ENCODE measurements at places on chromosomes 2 and 18.

DNA sequence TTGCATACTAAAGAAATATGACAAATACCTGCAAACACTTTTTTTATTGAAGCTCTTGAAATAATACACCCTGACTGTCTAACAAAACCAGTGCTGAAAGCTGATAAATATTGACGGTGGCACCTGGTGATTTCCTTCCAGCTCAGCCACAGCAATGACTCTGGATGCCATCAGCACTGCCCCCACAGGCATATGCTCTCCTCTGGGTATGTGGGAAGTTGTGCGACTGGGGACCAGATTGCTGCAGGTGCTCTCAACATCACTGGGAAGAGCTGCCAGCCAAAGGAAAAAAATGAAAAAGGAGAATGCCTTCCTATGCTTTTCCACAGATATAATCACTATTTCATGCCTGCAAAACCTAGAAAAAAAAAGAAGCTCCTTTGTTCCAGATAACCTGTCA, 141.5 kb downstream of the PIGN start:
- no peak for DNase-seq

- DNase-seq: no peak
Observed at GRCh38 chr2:176612736-176613135, 343.5 kb downstream of the MTX2 start.

DNA sequence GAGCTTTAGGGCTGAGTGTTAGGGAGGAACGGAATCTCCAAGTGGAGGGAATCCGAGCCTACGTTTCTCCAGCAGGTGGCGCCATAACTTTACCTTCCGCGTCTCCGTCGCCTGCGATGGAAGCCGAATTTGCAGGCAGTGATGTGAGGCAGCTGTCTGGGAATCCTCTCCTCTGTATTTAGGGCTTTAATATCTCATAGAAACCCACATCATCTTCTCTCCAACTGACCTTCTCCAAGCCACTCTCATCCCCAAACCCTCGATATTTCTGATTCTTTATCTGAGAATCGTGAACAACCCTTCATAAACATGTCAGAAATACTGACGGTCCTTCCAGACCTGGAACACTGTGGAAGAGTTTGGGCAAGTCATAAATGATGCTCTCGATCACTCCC, 27.5 kb downstream of the SIX2 start:
- peak; percentile 59 for DNase-seq

DNA sequence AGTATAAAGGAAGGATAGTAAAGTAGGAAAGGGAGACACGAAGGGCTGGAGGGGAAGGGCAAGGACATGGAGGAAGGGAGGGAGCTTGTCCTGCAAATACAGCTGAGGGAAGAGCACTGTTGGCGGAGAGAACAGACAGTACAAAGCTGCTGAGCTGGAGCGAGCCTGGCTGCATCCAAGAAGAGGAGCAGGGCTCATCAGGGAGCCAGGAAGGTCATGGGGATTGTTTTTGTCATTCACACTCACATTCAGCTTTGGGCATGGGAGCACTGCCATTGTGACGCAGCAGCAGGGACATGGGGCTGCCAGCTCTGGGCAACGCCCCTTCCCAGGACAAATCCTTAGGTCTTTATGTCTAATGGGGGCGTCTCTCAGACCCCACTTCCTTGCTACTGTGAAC, 125.1 kb downstream of the COPS8 start:
- DNase-seq: no peak

DNA sequence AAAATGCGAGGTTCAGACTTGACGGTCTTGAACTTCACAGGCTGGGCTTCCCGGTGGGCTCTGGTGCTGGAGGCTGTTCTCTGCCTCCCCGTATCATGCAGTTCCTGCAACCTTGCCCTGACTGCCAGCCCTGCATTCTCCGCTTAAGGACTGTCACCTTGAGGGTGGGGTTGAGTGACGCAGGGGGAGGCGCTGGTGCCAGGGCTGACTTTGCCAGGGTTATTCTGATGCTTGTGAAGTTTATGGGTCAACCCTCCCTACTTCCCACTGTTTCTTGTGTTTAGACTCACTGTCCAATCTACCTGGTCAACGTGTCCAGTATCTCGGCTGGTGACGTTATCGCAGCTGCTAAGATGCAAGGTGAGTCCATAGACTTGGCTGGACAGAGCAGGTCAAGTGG, 37.5 kb upstream of the MAPRE3 start:
- DNase-seq: no peak

DNA sequence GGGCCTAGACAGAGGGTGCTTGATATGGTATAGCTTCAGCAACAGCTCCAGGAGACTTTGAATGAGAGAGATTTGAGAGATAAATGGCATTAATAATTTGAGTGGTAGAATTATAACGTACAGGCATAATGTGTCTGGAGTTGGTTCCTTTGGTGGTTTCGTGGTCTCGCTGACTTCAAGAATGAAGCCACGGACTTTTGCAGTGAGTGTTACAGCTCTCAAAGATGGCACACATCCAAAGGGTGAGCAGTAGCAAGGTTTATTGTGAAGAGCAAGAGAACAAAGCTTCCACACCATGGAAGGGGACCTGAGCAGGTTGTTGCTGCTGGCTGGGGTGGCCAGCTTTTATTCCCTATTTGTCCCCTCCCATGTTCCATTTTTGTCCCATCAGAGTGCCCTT, 23.1 kb downstream of the PDCD1 start:
- no peak for DNase-seq

DNA sequence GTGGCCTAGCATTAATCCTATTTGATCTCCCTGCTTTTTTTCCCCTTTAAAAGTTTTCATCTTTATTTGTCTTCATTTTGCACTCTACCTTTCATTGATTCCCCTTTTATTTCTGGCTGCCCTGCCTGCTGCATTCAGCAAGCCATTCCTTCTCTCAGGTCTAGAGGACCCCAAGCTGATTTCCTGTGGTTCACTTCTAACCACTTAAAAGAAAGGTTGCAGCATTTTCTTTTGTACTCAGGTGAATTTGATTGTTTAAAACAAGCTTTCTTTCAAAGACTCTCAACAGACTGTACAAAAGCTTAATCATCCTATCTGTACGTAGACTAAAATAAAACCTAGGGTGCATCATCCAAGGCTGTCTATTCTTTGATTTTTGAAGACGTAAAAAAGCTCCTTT, 160.3 kb downstream of the CSRNP3 start:
- no peak for DNase-seq

DNA sequence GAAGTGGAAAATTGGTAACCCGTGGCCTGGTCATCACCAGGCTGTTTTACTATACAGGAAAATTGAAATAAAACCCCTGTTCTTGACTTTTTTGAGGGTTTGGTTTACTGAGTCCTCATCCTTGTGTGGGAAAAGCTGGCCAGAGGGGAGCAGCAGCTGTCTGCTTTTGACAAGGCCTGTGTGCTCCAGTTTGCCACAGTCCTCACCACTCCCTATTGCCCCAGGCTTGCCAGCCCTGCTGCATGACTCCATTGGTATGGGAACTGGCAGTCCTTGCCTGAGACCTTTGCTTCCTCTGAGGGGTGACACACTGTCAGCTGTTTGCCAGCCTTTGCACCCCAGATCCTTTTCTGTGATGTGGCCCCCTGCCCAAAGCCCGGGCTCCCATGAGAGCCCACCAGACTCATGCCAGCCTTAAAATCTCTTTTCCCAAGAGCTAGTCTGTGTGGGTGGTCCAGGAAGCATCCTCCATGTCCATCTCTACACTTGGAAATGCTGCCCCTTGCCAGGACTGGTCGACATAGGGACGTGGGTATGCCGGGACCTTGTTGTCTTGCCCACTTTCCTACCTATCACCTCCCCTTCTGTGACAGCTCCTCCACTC, 39.0 kb downstream of the GLI2 start:
- DNase-seq: no peak

DNA sequence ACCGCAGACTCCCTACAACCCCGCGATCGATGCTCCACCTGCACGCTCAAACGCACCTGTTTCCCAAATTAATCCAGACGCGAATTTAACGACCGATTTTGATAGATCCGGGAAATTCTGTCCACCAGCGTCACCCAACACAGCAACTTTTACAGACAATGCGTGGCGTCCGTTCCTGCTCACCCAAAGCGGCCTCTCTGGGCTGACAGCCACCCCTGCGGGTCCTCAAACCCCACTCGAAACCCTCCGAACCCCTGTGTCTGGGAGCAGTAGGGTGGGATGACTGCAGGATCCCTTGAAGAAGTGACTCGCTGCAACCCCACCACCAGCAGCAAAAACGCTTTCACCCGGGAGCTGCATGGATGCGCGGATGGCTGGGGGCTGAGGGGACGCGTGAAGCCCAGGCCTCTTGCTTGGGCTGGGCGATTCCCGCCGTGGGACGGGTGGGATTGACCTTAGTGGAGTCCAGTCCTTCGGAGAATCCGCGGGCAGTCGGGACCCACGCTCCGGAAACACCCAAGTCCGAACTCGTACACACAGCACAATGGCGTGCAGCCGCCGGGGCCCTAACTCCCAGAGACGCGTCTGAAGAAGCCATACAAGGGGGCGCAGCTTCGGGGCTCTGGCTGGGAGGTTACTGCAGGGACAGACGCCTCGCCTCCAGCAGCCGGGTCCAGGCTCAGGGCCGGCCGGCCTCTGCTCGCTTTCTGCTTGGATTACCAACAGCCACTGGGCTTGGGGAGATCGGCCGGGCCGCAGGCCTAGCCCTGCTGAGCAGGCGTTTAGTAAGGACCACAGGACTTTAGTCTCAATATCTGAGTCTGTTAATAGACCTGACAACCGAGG, 31.1 kb upstream of the ATP6V1B1 start:
- DNase-seq: no peak

DNA sequence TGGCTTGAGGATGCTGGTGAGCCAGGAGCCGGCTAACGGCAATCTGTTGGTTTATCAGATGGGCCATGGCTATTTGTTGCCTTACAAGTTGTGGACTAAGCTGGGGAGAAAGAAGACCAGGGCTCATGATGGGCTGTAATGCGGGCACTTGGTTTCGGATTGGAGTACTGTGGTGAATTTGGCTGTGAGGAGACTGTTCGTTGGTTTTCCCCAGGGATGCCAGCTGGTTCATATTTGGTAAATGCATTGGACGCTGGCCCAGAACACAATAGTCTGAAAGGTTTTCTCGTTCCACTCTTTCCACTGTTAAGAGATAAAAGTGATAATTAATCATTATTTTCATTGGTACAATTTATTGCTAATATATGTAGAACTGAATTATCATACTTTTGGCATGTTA, 108.9 kb downstream of the SATB2 start:
- no peak for DNase-seq

DNA sequence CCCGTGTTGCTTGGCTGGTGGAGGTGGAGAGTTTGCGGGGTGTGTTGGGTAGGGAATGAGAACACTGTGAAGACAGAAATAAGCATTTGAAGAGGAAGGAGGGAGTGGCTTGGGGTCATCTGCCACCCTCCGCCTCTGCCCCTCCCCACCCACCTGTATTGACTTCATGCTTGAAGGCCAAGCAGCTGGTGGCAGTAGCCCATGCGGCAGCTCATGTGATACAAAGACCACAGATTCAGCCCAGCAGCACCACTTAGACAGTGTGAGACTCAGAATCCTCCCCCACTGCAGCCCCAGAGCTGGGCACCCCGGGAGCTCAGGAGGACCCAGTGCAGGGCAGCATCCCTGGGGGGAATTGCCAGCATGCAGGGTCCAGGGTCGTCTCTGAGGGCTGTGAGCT, 15.4 kb downstream of the NPPC start:
- no peak for DNase-seq

DNA sequence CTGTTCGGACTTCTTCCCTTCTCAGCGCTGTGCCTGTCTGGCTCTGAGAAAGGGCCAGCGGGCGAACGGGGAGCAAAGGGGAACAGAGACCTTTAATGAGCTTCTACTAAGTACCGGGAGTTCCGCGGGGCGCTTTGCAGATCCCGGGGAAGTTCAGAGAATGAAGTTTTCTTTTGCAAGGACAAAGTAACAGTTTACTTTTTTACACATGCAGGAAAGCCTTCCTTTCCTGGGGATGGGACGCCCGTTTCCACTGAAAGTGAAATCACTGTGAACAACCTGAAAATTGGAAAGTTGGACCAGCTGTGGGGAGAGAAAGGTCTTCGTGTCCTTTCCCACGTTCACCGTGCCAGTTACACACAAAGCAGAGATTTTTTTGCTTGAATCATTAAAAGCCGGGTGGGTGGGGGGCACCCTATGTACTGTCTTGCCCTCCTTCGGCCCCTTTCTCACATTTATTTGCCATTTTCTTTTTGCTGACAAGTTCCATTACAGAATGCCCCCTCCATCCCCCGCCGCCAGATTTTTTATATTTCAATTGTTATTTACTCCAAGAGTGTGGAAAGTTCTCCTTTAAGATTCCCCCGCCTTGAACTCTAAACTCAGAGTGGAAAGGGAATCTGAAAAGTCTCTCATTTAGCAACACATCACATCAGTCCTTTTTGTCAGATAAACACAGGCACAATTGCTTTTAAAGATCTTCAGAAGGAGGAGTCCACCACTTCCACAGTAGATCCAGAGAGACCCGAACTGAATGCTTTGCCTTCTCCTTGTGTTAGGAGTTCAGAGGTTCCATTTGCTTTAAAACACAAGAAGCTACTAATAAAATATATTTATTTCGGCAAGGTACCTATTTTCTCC, 1.1 kb upstream of the FN1 start:
- DNase-seq: no peak

DNA sequence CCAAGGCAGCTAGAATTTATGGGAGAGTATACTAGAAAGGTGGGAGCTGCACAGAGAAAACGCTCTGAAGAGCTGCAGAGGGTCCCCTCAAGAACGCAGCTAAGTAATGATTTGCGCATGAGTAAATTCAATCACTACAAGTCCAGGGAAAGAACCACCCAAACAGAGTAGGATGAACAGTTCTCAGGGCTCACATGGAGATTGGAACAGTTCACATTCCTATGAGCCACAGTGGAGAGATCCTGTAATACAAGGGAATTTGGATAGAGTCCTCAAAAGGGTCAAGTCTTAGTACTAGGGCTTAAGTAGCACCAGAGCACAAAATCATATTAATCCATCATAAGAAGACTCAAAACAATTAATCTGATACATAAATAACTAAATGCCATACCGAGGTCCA, 12.7 kb downstream of the OLA1 start:
- DNase-seq: no peak

GRCh38 chr2:128775914-128776285, 457.2 kb upstream of the HS6ST1 start:
- DNase-seq: no peak

DNA sequence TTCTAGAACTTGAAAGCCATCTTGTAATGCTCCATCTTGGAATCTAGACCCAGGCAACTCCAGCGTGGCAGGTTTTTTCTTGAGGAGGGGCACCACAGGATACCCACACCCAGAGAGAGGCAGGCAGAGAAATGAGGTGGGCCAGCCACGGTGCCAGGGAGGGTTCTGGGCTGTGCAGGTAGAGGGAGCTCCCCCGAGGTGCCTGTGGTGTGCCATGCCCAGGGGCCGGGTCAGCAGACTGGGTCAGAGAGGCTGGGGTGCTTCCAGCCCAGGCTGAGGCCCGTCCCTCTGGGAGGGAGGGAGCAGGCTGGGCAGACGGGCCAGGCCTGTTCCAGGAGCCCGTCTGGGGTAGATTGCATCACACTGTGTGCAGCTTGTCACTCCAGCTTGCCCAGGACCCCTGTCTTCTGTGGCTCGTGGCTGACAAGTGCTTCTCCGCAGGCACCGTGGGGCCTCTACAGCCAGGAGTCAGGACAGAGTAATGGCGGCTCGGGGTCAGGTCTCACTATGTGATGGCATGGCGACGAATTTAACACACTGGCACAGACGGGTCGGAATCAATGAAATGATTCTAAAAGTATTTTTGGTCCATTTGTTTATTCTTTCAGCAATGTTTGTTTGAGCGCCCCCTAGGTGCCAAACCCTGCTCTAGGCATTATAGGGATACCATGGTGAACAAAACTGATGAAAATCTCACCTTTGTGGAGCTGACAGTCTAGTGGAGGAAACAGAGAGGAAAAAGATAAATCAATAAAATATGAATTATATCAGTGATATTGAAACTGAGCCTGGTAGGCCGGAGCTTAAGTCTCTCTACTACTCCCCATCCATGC, 144.0 kb downstream of the ACOXL start:
- no peak for DNase-seq
